NCI-H2029 (cell line): ENCODE measurements at places on chromosomes 3 and 15.

DNA sequence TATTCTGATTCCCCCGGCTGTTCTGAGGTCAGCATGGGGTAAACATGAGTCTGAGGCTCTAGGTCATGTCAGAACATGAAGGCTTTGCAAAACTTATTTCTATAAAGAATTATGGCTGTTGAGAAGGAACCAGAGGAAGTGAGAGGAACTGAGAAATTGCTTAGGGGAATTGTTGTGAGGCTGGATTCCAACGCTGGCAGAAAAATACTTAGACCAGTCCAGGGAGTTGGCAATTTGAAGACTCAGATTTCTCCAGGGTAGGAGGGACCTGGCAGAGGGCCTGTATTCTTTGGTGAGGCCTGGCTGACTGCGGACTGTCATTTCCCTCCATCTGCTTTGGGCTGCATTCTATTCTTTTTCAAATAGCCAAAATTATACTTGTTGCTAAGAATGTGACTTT, 155.5 kb downstream of the PLD1 start:
- no peak for DNase-seq

GRCh38 chr3:54826251-54826691, 101.6 kb downstream of the LRTM1 start:
- DNase-seq: no peak

DNA sequence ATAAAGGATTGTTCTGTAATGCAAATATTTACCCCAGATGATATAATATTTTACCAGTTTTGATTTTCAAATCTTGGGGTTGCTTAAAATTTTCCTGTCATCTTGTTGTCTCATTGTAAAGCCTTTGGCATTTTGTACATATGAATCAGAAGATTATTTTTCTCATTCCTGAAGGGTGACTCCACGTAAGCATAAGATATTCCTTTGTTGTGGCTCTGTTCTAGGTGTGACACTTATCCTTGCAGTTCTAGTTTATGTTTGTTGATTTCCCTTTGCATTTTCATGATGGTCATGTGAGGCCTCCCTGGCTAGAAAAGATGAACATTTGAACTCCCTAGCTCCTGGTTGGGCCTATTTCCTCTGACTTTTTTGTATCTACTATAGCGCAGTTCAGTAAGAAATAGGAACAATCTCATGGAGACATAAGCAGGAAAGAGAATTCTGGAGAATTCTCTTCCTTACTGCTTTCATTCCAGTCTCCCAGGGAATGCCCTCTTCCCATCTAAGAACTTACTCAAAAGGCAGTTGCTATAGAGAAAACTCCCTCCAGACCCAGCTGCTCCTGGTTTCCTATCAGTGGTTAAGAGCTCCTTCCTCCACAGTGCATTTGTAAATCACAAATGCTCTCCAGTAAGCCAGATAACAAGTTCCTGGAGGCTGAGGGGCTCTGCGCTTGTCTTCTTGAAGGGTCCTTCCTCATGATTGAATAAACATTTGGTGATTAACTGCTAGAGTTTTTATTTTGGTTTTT, 124.7 kb downstream of the WNT5A start:
- DNase-seq: no peak

DNA sequence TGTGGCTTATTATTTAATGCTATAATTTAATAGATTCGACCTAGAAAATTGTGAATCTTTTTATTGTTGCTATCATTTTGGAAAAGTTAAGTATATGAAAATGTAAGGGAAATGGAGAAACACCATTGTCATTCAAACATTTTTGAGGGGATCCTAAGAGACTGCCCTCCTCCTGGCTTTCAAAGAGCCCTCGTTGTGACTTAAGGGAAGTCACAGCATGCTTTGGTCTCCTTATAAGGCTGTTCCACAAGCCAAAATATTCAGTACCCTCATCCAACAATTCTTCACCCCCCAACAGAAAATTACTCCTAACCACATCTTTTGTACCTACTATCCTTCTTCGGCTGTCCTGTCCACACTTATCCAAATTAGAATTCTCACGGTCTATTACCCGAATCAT, 140.2 kb downstream of the GBE1 start:
- no peak for DNase-seq

- DNase-seq: peak; percentile 62
Measured at GRCh38 chr3:133457025-133457424, 57.2 kb downstream of the BFSP2 start.

- peak; percentile 64 for DNase-seq
Measured at GRCh38 chr15:74228723-74229081, 7.4 kb upstream of the CCDC33 start.

GRCh38 chr3:143445118-143445517, 325.5 kb downstream of the CHST2 start:
- DNase-seq: no peak

DNA sequence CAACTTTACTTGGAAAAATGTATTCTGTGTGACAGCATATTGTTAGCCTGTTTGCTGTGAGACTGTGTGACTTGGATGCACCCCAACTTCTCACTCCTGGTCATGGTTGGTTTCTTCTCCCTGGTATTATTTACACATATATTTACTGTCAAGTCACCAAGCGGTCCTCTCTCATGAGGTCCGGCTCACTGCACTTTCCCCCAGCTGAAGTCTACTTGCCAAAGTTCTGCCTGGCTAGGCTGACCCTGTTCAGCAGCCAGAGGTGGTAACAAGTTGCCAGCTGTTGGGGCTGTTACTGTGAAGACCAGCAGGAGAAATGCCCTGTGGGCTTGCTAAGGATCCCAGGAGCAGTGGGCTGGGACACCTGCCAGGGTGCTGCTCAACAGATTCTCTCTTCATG, 337.5 kb downstream of the MFSD1 start:
- no peak for DNase-seq

DNA sequence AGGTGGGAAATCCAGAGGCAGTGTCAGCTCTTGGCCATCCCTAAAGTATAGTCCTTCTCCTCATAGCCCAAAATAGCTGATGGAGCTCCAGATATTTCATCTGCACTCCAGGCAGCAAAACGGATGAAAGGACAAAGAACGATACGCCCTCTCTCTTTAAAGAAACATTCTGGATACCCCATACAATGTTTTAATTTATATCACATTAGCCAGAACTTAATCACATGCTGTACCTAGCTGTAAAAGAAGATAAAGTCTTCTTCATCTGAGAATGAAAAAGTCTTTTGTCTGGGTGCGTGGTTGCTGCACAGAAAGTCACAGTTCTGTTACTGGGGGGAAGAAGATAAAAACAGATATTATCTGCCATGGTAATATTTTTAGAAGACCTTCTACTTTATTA, 4.3 kb upstream of the SHC4 start:
- no peak for DNase-seq

GRCh38 chr15:93524432-93524831, 435.4 kb upstream of the RGMA start:
- peak; percentile 13 for DNase-seq

DNA sequence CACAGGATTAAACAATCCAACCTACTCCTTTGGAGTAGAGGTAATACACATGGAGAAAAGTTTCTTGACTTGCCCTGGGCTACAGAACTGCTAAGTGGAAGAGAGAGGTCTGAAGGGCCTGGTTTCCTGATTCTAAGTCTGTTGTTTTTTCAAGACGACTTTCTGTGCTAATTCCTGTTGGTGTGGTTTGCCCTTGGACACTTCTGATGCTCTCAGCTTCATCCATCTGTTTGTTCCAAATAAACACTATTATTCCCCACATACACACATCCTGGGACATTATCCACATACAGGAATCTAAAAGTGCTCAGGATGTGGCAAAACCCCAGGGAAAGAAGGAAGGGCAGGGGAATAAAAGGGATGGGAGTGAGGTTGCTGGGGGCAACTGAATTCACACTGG, 393.5 kb upstream of the TBL1XR1 start:
- DNase-seq: no peak

- no peak for DNase-seq
Measured at GRCh38 chr3:41503998-41504623, 304.8 kb downstream of the CTNNB1 start.

GRCh38 chr15:74222240-74223119, 13.6 kb upstream of the CCDC33 start:
- DNase-seq: no peak

GRCh38 chr15:89117790-89118189, 29.5 kb downstream of the ABHD2 start:
- DNase-seq: no peak

- DNase-seq: no peak
Measured at GRCh38 chr3:53498806-53499641, 4.6 kb downstream of the CACNA1D start.

DNA sequence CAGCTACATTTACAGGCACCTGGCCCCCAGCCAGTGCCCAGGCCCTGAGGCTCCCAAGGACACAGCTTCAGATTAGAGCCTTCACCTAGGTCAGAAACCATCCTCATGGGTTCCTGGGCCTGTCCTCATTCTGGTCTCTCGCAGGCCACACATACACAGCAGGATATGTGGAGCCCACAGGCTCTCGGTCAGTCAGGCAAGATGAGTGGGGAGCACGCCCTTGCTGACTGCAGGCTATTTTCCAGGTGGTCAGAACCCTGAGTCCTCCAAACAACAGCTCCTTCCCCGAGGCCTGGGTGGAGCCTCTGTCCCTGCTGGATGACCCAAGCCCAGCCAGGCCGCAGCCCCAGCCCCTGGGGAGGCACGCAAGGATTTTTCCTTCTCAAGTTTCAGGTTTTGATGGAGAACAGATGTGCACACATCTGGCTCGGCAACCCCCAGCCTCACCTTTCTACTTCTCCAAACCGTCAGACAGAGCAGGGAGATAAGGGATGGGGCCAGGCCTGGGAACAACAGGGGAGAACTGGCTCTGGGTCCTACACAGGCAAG, 1.6 kb downstream of the STRA6 start:
- DNase-seq: no peak

GRCh38 chr3:56131974-56132590, 336.2 kb downstream of the ERC2 start:
- DNase-seq: no peak

DNA sequence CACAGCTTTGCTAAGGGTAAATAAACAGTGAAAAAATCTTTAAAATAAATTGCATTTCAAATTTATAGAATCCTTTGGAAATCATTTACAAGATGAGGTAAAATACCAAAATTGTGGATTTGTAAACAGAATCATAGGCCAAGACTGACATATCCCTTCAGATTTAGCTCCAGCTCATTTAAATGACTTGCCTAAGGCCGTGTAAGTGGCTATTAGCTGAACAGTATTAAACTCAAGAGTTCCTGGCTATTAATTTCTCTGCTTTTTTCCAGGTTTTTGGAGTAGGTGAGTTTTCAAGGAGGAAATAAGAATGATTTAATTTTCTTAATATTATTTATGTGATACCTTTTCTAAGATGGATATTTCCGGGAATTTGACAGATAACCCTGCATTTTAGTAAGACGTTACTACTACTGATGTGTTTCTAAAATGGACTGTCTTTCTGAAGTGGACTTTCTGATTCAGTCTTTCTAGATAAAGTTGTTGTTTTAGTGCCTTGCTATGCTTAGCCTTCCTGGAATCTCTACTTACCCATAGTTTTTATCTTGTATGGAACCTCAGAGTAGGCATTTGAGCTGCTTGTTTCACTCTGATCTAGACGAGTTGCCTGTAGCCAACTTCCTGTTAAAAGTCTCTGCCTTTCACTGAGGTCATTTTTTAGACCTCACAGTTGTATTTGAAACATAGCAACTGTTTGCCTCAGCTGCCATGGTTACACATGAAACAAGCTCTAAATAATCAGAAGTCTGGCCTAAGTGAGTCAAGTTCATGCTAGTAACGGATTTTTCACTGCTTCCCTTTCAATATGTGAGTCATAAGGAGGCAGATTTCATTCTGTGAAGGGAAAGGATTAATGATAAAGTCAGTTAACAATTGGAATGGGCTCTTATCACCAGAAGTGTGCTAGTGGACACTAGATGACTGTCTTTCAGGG, 127.0 kb downstream of the KLHL25 start:
- no peak for DNase-seq

- no peak for DNase-seq
Measured at GRCh38 chr15:35626571-35627318, 80.8 kb upstream of the DPH6 start.

DNA sequence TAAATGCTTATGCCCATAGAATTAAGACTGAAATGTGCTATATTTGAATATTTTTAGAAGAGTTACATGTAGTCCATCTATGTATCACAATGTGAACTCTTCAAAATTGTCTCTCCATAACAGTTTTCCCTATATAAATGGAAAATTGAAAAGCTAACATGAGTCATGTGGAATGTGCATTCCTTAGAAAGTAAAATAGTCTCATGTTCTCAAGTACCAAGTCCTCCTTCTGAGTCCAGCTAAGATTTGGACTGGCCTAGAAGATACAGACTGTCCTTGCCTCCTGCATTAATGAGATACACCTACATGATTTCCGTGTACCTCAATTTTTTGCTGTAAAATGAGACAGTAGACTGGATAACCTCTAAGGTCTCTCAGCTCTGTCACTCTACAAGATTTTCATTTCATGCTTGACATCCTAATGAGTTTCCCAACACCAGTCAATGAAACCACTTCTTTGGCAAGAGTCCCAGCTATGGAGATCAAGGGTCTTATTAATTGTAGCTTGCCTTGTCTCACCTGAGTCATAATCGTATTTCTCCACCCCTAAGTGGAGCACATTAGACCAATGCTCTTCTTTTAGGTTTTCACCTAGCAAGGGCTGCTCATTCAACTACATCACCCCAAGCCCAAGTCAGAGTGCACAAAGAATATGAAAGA, 350.6 kb upstream of the IL12A start:
- DNase-seq: no peak

DNA sequence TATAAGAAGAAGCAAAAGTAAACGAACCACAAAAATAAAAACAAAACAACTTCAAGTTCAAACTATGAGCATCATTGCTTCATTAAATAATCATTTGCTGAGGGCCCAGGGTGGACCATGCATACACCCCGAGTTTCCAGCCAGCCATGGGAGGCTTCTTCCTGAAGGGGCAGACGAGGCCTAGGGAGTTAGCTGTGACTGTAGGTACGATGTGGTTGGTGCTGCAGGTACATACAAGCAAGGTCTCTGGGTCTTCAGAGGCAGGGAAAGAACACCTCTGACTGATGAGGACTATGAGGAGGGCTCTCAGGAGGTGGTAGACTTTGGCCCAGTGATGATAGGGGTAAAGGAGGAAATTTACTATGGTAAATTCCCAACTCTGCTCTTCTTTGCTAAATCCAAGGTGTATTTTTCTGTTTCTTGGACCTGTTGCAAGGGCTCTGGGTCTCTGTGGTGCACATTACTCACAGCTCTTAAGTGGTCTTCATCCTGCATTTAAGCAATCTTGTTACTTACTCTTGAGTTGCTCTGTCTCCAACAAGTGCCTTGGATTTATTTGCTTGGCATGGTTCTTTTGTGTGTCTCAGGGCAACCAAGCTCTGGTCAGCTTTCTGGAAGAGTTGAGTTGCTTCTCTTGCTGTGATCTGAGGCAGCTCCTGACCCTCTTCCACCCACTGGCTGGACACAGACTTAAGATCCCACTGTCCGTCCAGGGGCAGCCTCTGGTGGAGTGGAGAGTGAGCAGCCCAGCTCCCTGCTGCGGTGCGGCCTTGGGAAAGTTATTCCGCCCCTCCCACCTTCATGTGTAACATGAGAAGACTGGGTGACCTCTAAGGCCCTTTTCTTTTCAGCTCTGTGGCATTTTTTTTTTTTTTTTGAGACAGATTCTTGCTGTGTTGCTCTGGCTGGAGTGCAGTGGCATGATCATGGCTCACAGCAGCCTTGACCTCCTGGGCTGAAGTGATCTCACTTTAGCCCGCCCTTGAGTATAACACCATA, 56.1 kb upstream of the KIF23 start:
- DNase-seq: no peak
